Cardiac septum (tissue), 1 donor: ENCODE measurements at places on chromosomes 4 and X. TPM values are rescaled to one million over a fixed set of nuclear protein-coding genes. Genes with fewer than 3 reads are reported as not detected.

The MAP3K15 gene
- not detected for total RNA-seq

- no peak for DNase-seq
Observed at GRCh38 chrX:5068550-5068949, 1160.1 kb downstream of the NLGN4X start.

GRCh38 chrX:97564496-97564895 lies 680.8 kb downstream of the RPA4 start:
- DNase-seq, result no peak

DNA sequence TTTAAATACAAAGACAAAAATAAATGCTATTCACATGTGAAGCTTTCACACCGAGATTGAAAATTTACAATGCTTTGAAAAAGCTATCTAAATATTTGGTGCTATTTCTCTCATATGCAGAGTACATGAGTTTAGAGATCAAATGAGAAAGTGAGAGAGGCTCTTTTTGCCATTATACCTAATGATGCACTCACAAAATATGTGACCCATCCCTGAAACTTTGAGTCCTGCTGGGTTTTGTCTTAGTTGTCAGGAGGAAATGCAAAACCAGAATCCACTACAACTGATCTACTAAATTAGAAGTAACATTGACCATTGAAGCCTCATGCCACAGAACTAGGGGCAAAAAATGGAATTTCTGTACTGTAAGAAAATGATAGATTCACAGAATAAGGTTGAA lies 251.7 kb downstream of the MAPK10 start:
- DNase-seq, result no peak

GRCh38 chr4:87947381-87948160 lies 27.9 kb upstream of the SPP1 start:
- DNase-seq, result no peak

- peak; percentile 82 for DNase-seq
Observed at GRCh38 chr4:3291969-3292570, 751 bp upstream of the RGS12 start.
